ENCODE measurements at places on chromosomes 5 and 9.

DNA sequence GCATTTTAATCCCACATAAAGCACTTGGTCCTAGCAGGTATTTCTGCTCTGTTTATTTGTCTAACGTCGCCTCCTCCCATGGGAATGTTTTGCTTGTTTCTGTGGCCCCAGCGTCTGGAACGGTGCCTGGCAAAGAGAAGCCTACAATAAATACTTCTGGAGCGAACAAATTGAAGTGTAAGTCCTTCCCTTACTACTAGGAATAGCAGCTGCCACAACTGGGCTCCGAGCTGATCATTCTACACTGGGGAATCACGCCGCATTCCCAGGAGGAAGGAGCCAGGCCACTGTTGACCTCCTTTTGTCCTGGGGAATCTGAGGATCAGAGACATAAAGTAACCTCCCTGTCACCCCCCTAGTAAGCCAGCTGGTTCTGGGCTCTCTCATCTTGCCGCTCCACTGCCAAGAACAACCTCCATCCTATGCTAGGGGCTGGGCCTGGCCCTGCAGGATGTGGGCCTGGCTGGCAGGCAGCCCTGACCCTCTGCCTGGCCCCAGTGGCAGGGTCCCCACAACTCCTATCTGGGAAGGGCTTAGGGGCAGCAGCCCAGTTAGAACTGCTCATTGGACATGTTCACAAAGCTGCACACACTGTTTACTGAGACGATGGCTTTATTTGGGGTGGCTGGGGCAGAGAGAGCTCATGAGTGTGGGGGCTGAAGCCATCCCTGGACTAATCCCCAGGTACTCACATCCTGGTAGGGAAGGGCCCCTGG lies 82.8 kb downstream of the GTF3C4 start:
- DNase-seq, result no peak

- DNase-seq, result peak; percentile 30
These were observed 67.5 kb upstream of the CKMT2 start for GRCh38 chr5:81165493-81166119.

- peak; percentile 85 for DNase-seq
These were observed 27.0 kb upstream of the ANXA2R start for GRCh38 chr5:43066799-43067741.

- DNase-seq, result no peak
These were observed 227.9 kb downstream of the BNC2 start for GRCh38 chr9:16642421-16643109.

- DNase-seq, result no peak
These were observed 211.6 kb downstream of the MSX2 start for GRCh38 chr5:174935854-174936474.

DNA sequence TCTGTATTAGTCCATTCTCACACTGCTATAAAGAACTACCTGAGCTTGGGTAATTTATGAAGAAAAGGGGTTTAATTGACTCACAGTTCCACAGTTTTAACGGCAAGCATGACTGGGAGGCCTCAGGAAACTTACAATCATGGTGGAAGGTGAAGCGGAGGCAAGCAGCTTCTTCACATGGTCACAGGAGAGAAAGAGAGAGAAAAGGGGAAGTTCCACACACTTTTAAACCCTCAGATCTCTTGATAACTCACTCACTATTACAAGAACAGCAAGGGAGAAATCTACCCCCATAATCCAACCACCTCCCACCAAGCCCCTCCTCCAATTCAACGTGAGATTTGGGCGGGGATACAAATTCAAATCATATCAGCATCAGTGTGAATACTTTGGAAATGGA lies 133.4 kb upstream of the SLC30A5 start:
- no peak for DNase-seq

GRCh38 chr5:66168226-66168625 lies 24.1 kb downstream of the SREK1 start:
- no peak for DNase-seq

DNA sequence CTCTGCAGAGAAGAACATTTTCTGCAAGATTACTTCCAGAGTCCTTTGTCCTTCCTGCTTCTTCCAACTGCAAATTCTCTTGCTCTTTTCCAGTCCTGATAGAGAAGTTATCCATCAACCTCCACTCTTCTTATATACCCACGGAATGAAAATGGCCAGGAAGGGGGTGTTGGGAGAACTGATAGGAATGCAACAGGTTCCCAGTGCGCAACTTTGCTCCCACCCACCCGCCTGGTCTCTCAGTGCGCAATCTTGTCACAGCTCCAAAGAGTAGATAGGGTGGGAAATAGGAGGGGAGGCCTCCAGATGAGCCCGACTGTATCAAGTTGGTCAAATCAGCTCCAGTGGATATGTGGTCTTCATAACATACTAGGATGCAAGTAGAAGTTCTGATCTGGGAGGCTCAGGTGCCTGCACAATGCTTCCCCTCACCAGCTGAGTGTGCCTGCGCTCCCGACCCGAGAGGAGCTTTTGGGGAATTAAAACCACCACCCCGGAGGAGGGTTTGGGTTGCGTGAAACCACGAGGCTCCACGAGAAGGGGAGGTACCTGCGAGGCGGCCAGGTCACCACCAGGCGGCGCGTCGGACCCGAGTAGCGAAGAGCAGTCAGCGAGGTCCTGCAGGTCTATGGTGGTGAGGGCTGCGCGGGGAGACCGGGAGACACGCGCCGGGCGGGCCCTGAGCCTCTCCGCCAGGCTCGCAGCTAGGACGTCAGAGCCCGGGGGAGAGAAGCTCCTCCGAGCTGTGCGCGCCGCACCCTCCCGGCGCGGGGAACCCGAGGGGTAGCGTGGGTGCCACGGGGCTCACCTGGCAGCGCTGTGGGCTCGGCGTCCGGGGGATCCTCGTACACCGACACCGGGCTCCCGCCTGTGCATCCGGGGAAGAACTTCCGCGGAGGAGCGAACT lies 835 bp downstream of the MCIDAS start:
- DNase-seq, result peak; percentile 26

DNA sequence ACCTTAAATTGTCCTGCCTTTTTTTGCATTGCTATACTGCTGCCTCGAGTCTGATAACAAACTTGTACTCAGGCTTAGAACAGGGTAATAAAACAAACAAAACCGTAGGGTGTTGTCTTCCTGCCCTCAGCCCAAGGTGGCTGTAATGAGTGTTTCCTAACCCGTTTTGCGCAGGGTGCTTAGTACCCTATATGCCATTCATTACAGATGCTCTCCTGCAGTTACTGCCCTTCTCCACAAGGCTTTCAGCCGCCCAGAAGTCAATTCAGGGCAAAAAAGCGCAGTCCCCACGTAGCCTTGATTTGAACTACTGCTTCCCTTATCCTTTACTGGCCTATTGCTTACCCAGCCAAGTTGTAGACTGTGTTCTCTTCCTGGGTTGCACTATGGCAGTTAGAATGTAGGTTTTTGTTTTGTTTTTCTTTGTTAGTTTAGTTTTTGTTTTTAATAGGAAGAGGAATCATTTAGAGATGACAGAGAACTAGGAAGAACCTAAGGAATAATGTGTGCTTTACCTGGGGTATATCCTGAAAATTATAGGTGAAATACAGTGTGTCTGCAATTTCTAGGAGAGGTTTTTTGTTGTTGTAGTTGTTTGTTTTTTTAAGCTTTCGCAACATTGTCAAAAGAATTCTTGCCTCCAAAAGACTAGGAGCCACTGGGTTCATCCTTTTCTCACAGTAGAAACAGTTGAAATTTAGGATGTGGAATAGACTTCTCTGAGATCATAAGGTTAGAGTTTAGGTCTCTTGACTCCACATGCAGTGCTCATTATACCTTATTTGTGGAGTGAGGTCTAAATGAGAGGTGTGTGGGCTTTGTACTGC lies 1.3 kb downstream of the HMGXB3 start:
- DNase-seq, result peak; percentile 74

DNA sequence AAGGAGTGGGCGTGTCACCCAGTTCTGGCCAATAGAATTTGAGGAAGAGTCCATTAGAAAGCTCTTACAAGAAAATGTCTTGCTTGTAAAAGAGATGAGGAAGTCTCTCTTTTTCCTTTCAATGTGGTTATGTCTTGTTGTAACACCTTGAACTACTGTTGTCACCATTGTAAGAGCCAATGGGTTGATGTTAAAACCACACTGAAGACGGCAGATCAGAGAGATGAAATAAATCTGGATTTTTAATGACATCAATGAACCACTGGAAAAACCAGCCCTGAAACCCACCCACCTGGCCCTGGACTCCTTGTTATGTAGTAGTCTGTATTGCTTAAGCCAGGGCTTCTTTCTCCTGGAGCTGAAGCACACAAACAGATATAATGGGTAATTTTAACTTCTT lies 83.8 kb upstream of the ERCC6L2 start:
- no peak for DNase-seq

DNA sequence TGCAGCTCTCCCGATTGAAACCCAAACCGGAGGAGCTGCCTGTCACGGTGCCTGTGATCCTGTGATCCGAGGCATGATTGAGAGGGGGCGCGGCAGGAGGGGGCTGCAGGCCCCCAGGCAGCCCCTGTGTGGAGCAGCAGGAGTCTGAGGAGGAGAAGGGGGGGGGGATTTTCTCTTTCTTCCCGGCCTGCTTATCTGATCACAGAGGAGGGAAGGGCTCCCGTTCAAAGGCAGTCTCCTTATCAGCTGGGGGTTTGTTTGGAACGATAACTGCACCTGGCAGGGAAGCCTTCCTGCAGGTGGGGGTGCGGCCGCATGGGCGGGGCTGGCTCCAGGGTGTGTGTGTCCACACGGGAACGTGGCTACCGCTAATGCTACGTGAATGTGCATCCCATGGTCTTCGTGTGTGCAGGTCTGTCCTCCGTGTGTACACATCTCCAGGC lies 38.4 kb downstream of the LMX1B start:
- DNase-seq, result no peak

GRCh38 chr5:170419643-170420042 lies 30.5 kb upstream of the KCNMB1 start:
- no peak for DNase-seq

DNA sequence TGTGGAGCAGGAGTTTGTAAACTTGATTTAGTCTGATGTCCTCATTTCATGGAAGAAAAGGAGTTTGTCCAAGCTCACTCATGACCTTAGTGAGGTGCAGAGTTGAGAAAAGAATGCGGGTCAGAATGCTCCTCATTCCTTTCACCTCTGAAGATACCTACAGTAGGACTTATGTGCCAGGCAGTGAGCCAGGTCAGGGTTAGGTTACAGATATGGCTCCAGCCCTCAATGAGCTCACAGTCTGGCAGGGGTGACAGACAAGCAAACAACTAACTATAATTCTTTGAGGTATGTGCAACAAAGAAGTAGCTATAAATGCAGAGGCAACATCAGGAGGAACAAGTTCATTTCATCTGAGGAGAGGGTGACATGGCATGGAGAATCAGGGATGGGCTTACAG lies 102.5 kb downstream of the SPATA31D1 start:
- no peak for DNase-seq

- no peak for DNase-seq
These were observed 37.0 kb downstream of the PRUNE2 start for GRCh38 chr9:76868897-76869296.

GRCh38 chr5:148915224-148915817 lies 88.9 kb downstream of the ADRB2 start:
- DNase-seq, result no peak

- no peak for DNase-seq
These were observed 11.8 kb upstream of the JAK2 start for GRCh38 chr9:4973246-4973645.

- no peak for DNase-seq
These were observed 20.4 kb downstream of the TENT4A start for GRCh38 chr5:6733411-6734242.

GRCh38 chr5:138833080-138833479 lies 42.1 kb downstream of the LRRTM2 start:
- no peak for DNase-seq

DNA sequence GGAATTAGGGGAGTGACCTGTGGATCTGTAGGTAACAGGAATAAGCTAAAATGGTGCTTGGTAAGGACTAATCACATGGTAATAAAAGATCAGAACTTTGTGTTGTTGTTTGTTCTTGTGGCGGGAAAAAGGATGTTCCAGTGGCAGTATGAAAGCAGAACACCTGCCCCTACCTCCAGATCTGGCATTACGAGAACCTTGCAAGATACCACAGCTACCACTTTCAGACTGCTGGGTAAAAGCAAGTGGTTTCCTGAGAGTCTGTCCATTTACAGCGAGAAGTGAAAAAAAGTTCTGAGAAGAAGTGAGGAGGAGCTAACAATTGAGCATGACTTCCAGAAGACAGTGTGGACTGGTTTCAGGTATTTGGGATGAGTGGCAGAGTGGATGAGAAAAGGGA lies 252.5 kb downstream of the TLE4 start:
- no peak for DNase-seq

- DNase-seq, result no peak
These were observed 73.2 kb upstream of the RAPGEF1 start for GRCh38 chr9:131813116-131813515.

DNA sequence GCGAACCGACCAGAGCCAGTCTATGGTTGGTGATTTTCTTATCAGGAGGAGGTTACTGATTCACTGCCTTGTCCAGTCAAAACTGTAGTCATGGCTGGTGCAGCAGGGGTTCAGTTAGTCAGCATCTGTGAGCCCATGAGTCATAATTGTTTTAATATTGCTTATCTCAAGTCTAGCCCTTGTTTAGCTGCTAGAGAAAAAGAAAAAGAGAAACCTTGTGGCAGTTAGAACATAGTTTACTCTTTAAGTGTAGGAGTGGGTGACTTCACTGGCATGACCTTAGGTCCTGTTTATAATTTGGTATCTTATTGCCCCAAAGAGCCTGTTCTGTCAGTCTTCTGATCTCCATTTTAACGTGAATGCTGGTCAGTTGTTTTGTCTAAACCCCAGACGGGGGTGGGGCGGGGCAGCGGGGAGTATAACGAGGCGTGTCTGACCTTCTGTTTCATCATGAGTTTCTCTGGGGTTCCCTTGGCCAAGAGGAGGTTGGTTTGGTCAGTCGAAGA lies 76.9 kb upstream of the NFIL3 start:
- DNase-seq, result no peak

- DNase-seq, result no peak
These were observed 140.0 kb downstream of the PBX3 start for GRCh38 chr9:125887172-125887571.

Measured in CD4-positive, alpha-beta T cell treated with Interferon gamma for 1 hour (primary cell).